ENCODE measurements at places on chromosomes 7 and 10.

DNA sequence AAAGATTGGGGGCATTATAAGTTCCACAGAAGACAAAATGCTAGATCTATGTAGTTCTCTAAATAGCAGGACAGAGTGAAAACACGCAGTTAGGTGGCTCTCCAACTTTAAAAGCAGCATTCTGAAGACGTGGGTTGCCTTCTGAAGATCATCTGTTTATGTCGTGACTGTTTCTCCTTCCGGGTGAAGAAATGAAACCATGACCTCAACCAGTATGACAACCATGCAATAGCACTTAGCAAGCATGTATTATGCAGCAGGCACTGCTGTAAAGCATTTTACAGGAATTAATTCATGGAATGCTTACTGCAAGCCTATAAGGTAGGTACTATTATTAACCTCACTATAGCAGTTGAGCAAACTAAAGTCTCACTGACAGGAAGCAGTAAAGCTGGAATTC, 125.2 kb downstream of the SLC25A13 start:
- no peak for DNase-seq

- no peak for DNase-seq
Observed at GRCh38 chr10:49220031-49220430, 31.8 kb upstream of the TMEM273 start.

DNA sequence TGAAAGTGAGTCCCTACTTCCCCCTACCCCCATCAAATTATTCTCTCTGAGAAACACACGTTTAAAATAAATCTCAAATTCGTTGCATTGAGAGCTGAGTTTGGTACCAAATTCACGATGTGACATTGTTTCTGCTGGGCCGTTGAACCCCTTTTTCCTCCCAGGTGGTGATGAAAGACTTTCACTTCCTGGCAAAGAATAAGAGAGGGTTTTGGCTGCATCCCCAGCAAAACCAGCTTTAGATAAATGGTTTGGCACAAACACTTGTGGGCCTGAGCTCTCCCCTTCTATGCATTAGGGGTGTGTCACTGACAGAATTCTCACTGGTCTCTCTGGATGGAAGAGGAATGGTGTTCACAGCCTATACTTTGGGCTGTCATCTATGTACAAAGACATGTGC, 8.8 kb upstream of the DNTT start:
- no peak for DNase-seq

DNA sequence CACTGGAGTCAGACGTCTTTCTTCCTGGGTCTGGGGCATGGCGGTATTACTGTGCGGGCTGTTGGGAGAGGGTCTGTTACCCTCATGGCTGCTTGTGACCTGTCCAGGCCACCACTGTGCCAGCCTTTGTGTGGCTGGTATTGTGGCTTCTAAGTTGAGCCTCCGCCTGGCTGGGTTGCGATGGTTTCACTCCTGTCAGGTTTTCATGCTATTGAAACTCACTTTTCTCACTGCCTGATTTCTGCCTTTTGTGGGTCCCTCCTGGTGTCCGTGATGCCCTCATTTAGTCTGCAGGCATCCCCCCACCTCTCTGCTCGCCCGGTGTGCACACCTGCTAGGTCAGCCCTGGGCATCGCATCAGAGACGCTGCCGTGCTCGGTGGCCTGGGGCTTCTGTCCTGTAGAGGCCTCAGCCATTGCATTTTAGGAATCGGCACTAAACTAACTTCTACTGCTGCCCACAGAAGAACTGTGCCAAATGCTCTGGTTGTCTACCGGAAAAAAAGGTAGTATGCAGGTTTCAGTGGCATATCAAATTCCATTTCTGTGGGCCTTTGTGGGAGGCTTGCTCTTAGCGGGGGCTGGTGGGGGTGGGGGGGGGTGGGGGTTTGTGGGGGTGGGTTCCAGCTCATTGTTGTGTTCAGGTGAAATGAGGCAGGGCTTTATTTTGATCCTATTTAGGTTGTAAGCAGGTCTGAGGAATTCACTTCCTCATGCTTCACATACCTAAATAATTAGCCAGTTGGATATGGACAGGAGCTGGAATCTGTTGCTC, 64.3 kb downstream of the MGMT start:
- no peak for DNase-seq

DNA sequence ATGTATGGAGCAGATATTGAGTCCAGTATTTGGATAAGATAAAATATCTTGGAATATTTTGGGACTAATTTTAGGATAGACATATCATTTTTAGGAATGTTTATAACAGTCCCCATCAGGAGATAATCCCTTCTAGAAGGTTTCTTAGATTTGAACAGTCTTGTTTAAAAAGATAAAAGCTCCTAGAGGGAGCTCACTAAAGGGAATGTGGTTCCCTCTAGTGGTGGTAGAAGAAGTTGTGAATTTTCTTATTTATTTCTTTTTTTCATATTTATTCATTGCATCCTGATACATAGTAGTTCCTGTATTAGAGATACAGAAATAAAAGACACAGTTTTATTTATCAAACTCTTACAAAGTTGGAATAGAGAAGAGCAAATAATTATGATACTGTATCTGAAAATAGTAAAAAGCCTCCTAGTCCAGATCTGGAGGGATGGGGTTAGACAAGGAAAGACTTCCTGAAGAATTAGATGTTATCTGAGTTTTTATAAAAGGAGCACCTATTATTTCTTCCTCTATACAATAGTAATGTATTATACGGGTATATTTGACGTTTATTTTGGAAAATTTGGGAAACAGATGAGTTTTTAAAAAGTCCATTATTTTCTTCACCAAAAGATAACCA, 24.5 kb upstream of the KLF14 start:
- no peak for DNase-seq

- no peak for DNase-seq
Observed at GRCh38 chr10:118799777-118800176, 45.0 kb upstream of the CACUL1 start.

DNA sequence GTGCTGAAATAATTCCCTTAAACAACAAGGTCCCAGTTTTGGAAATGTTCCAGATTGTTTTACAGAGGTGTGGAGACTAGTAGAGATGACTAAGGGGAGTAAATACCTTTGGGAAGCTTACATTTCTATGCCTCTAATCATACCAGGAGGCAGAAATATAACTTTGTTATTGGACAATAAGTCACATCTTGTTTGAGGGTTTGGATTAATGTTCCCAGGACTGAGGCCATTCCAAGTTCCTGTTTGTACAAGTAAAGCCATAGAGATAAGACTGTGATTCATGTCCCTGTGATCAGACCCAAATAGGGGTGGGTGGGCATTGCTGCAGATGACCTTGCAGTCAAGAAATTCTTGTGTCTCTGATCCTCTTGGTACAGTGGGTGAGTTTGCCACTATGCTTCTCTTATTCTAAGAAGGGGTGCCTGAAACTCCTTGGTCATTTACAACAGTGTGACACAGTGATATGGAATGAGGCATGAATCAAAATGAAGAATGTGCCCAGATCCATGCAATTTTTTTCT, 508.3 kb downstream of the SORCS3 start:
- DNase-seq, result no peak

- no peak for DNase-seq
Observed at GRCh38 chr7:106901828-106902441, 36.9 kb downstream of the PIK3CG start.

DNA sequence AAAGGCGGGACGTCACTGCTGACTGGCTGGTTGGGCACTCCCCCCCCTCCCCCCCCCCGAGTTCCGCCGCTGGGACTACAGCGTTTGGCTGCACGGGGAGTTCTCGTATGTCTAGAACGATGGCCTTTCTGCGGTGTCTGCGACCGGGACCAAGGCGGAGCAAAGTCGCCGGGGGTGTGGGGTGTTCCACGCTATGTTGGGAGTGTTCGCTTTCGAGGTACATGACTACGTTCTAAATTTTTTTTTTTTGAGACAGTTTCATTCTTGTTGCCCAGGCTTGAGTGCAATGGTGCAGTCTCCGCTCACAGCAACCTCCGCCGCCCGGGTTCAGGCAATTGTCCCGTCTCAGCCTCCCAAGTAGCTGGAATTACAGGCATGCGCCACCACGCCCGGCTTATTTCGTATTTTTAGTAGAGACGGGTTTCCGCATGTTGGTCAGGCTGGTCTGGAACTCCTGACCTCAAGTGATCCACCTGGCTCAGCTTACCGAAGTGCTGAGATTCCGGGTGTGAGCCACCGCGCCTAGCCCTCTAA, 573 bp upstream of the IDI1 start:
- DNase-seq, result no peak

GRCh38 chr10:118871244-118871865, 116.6 kb upstream of the CACUL1 start:
- no peak for DNase-seq

DNA sequence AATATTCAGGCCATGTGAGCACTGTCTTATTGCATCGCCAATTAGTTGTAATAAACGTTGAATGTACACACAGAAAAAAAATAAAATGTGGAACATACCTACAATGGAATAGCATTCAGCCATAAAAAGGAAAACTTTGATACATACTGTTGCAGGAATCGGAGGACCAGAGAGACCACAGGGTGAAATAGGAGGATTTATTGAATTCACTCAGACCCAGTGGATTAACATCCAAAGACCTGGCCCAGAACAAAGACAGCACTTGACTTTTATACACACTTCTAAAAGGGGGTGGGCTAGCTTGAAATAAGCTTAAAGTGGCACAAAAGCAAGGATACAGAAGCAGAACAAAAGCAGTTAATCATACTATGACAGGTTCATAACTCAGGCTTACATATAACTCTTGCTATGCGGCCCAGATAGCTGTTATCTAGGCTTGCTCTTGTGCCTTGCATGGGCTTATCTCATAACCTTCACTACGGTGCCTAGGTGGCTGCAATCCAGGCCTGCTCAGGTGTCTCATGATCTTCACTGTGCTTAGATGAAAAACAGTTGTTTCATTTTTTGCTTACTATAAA, 292.2 kb upstream of the TAC1 start:
- no peak for DNase-seq

DNA sequence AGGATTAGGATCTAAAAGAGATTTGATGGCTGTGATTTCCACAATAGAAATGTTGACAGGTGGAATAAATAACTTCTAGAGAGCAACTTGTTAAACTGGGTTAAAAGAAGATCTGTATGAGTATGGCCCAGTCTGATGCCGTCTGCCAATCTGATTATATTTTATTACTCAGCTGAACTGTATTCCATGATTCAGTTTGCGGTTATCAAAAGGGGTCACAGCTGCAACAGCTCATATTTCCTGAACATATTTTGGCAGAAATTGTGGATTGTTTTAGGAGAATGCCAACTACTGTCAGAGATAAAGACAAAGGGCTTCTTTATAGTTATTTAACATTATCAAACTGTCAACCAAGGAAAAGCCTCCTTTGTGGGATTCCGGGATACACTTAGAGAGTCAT, 244.8 kb upstream of the MINDY3 start:
- DNase-seq, result no peak

DNA sequence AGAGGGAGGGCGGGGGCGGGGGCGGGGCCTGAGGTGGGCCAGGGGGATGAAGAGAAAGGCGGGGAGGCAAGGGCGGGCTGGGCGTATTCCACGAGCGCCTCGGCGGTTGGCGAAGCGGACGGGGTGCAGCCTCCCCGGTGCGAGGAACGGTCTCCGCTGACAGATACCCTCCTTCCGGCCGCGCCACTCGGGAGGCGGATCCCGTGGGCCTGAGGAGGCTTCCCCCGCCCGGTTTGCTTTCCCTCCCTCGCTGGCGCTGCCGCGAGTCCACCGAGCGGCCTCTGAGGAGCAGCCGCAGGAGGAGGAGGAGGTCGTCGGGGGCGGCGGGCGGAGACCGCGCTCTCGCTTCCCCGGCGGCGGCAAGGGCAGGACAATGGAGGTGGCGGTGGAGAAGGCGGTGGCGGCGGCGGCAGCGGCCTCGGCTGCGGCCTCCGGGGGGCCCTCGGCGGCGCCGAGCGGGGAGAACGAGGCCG, at the start of gene TRIM24:
Gene TRIM24 (plus strand): TSS at position 84 of the 473 bp plus-strand sequence. CDS start 290 bp downstream, at position 374.
- DNase-seq, result no peak

DNA sequence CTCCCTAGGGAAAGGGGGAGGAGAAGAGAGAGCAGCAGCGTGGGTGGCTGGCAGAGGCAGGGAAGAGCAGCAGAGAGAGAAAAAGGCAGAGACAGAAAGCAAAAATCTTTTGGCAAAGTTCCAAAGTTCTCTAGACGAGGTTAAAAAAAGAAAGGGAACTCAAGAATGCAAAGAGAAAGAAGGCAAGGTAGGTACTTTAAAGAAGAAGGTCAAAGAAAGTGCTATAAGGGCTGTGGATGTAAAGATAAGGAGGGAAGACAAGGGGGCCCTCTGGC, 20.2 kb upstream of the OPTN start:
- no peak for DNase-seq

DNA sequence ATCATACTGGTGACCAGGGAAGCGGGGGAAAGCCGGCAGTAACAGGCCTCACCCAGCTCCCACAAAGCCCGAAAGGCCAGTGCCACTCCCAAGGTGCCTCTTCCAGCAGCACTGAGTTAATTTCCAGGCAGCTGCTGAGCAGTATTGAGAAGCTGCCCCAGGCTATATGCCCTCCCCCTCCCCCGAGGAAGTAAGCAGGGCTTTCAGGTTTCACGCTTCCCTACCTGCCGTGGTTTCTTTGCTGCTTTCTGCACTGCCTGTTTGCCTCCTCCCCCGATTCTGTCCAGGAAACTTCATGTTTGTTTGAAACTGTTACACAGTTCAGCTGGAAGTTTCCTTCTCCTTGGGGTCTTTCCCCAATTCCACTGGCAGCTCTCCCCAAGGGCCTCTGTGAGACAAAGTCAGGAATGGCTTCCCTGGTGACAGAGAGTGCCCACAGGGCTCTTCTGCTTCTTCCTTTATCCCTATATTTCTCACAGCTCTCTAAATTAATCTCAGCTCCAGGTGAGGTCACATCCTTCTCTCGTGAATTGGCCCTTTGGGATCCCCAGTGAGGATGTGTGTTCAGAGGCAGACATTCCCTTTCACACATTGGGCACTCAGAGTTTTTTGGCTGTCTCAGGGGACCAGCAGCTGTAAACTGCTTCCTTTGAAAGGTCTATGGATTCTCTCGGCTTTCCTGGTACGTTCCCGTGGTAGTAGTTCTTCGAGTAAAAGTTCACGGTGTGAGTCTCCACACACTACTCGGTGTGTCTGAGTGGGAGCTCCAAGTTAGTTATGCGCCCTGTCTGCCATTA, 19.4 kb downstream of the C1GALT1 start:
- no peak for DNase-seq

- DNase-seq, result no peak
Observed at GRCh38 chr7:18064242-18064838, 36.7 kb upstream of the PRPS1L1 start.

GRCh38 chr10:44929356-44930255, 18.5 kb downstream of the TMEM72 start:
- DNase-seq, result no peak

- no peak for DNase-seq
Observed at GRCh38 chr7:107995184-107996071, 7.5 kb downstream of the LAMB1 start.

- DNase-seq, result no peak
Observed at GRCh38 chr10:123974406-123974805, 82.8 kb upstream of the CPXM2 start.

- DNase-seq, result no peak
Observed at GRCh38 chr7:110774071-110774470, 316.9 kb upstream of the LRRN3 start.

Data from stimulated activated CD8-positive, alpha-beta memory T cell treated with anti-CD3 and anti-CD28 coated beads, Interleukin-4, amount 100 ng/mL, for 1 hour (primary cell).